ENCODE measurements at places on chromosomes 7 and 10.

- DNase-seq, result no peak
These were observed 176.6 kb downstream of the PIP4K2A start for GRCh38 chr10:22537810-22538209.

DNA sequence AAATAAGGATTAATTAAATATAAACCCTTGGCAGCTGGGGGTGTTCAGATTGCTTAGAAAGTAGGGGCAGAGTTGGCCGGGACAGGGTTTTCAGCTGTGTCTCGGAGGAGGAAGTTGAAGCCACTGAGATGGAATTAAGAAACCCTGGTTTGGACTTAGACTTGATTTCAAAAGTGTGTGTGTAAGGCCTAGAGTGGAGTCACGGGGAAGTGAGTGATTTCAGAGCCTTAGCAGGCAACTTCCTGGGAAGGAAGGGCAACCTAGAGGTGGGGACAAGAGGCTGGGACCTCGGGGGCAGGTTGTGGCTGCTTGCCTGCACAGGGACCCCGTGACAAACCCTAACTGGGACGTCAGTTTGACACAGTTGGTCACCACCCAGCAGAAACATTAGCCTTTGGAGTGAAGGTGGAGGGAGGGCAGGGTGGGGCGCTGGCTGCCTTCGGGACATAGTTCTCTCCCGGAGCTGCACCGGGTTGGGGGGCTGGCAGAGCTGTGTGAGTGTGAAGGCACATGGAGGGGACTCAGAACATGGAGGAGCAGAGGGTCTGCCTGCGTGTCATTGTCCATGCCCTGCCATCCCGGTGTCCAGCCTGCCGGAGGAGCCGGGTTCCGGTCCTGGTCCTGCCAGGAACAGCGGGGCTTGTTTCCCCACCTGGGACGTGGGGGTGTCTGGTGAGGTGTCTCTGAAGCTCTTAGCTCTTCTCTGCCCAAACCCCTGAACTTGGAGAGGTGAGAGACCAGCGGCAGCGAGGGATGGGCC is 1.8 kb downstream of the BRI3 start:
- no peak for DNase-seq

- no peak for DNase-seq
These were observed 68.7 kb downstream of the AKR1D1 start for GRCh38 chr7:138144958-138145357.

DNA sequence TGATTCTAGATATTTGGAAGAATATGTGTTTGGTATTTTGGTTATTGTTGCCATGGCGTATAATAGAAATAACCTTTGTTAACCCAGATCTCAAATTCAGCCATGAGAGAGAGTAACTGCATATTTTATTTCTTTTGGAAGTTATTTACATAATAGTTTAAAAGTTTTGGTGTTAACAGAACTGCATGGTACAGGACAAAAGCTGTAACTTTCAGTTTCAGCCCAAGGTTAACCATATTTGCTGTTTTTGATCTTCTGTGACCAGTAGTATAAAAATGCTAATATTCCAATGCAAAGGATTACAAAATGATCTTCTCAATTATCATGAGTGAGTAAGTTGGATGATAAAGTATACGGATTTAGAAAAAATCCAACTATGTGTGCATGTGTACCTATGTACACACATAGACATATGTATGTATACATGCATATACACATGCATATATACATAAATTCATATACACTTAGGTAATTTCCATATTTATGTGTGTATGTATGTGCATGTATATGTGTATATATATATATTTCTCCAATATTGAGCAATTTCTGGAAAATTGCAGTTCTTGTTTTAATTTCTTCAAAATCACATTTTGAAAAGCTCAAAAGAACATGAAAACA is 38.0 kb upstream of the PIP4K2A start:
- no peak for DNase-seq

DNA sequence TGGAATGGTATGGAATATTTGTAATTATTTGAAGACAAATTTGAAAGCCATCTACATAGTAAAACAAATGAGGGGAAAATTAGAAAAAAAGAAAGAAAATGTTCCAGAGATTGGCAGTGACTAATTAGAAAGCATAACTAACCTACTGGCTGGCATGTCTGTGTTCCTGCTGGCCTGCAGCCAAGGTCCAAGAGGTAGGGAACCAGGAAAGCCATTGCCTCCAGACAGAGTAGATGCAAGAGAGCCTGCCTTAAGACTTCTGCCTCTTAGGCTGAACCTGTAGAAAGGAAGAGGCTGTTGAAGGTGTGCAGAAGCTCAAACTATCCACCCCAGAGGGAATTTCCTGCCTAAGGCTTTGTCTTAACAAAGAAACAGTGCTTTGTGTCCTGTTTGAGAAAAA is 982.0 kb downstream of the SORCS1 start:
- no peak for DNase-seq

DNA sequence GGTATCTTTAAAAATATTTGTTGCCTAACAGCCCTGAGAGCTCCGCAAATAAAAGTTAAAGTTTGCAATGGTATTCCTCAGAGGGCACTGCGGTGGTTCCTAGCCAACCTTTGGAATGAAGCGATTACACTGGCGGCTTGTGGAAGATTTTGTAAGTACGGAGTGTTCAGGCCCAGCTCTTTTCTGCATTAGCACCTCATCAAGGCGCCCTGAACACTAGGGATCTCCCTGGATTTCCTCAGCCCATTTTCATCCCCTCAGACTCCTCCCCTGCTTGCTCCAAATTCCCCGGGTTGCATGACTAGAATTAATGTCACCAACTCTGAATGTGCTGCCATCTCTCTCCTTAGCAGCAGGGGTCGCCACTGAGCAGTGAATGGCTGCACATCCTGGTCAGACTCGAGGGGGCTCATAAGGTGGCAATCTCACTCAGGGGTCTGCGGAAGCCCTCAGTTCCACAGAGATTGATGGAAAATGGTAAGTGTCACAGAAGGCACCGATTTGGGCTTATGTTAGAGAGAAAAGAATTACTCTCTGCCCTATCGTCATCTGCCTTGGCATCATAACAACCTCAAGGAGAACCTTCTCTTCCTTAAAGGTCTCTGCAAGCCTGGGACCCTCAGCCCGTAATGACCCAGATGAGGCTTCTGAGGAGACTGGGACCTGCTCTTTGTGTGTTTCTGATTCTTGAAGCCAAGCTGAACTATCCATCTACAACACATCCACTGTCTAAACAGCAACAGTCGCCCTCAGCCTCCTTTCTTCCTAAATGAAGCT is 262.8 kb upstream of the AOAH start:
- DNase-seq, result no peak

DNA sequence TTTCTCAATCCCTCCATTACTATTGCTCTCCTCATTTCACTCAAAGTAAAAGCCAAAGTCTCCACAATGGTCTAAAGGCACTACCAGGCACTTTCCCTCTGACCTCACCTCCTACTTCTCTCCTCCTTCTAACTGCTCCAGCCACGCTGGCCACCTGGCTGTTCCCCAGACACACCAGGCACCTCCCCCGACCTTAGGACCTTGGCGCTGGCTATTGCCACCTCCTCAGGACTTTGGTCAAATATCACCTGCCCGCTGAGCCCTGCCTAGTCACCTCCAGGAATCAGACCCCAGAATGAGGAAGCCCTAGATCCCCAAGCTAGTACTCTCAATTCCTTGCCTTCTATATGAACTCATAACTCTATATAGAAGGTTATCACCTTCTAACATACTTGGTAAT is 66.2 kb upstream of the STEAP1B start:
- DNase-seq, result no peak

DNA sequence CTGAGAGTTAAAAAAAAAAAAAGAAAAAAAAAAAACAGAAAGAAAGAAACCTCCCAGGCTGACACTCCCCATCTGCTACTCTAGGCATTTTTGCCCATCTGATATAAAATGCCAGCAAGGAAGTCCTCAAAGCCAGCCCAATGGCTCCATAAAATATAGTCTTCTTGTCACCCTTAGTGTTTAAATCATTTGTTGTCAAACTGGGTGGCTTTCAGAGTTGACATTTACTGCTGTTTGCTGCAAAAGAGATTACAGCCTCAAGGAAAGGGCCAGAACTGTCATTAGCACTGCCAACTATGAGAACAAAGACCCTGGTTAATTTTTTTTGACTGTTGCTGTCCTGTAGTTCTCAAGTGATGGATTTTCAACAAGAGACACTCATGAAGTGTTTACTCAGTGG is 86.5 kb downstream of the TRIL start:
- DNase-seq, result no peak

DNA sequence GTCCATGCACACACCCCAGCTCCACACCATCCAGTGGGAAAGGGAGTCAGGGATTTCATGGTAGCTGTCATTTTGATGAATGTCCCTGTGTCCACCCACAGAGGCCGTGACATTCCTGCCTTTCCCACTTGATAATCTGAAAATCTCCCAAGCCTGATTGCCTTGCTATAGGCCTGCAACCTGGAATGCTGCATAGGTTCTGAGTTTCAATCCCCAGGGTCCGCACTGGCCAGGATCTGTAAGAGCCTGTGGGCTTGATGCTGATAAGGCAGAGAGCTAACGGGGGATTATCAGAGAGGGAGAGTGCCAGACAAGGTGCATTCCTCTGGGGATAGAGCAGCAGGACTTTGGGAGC is 57.5 kb downstream of the RBM20 start:
- no peak for DNase-seq

- DNase-seq, result no peak
These were observed 578 bp downstream of the HTRA1 start for GRCh38 chr10:122461729-122462532.

DNA sequence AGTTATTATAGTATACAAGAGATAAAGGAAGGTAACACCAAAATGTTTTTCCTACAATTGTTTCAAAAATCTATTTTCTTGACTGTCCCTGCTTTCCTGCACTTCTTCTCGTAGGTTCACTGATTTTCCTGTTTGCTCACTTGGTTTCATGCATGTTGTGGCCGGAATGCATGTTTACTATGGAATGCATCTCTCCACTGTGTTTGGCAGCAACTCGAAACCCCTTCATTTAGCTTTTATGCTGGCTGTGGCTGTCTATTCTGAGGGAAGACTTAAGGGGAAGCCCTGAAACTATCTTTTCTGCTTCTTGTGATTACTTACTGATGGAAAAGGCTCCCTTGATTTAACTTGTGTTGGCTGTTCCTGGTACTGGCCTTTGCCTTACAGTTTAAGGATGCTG is 120.3 kb downstream of the NRG3 start:
- DNase-seq, result no peak

GRCh38 chr10:113226831-113227445 is 276.9 kb downstream of the TCF7L2 start:
- no peak for DNase-seq

- DNase-seq, result no peak
These were observed 94.1 kb downstream of the LRRC4 start for GRCh38 chr7:127937066-127937680.

DNA sequence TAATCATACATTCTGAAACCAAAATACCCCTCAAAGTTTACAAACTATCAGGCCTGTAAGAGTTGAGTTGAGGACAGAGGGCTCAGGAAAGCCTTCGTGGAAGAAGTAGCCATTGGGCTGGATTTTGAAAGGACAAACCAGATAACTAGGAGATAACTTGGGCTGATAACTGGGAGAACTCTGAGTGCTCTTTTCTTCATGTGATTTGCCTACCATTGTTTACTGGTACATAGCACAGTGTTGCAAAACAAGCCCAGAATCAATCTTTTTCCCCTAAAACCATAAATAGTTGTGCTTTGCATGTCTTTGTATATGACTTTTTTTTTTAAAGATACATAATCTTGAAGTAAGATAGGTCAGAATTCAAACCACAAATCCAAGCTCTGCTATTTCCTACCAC is 106.7 kb upstream of the ITGB1 start:
- no peak for DNase-seq

DNA sequence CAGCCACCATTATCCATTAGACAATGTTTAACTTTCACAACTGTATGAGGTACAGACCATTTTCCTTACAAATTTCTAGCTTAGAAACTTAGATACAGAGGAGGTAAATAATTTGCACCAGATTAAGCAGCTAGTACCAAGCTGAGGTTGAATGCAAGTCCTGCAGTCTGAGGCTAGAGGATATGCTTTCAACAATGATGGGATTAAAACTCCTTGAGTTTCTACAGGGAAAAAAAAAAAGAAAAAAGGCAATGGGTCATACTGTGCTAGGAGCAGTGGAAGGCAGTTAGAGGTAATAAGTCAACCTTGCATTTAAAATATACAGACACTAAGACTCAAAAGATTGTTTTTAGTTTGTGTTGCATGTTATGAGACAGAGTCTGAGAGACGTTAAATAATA is 86.5 kb downstream of the SEMA3A start:
- no peak for DNase-seq

DNA sequence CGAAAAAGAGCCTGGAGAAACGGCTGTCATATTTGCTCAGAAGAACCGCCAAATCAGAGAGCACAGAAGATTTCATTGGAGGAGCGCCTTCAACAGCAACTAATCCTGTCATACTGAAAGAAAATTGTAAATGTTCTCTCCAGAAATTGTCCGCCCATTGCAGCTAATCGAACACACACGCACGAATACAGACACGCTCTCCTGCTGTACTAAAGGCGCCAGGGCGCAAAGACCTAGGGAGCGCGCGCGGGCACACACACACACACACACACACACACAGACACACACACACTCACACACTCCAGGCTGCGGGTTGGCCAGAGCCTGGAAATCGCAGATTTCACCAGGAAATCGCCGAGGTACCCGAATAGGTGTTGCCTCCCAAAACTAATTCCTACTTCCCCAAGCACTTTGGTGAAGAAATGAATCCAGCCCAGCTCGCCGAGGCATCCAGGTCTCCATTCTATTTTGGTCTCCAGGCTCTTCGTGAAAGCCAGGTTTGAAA is at the start of gene CHRM2:
CHRM2 (plus strand) TSS at position 157 of the 505 bp plus-strand sequence. CDS start 146,214 bp downstream, outside the sequence.
- no peak for DNase-seq

DNA sequence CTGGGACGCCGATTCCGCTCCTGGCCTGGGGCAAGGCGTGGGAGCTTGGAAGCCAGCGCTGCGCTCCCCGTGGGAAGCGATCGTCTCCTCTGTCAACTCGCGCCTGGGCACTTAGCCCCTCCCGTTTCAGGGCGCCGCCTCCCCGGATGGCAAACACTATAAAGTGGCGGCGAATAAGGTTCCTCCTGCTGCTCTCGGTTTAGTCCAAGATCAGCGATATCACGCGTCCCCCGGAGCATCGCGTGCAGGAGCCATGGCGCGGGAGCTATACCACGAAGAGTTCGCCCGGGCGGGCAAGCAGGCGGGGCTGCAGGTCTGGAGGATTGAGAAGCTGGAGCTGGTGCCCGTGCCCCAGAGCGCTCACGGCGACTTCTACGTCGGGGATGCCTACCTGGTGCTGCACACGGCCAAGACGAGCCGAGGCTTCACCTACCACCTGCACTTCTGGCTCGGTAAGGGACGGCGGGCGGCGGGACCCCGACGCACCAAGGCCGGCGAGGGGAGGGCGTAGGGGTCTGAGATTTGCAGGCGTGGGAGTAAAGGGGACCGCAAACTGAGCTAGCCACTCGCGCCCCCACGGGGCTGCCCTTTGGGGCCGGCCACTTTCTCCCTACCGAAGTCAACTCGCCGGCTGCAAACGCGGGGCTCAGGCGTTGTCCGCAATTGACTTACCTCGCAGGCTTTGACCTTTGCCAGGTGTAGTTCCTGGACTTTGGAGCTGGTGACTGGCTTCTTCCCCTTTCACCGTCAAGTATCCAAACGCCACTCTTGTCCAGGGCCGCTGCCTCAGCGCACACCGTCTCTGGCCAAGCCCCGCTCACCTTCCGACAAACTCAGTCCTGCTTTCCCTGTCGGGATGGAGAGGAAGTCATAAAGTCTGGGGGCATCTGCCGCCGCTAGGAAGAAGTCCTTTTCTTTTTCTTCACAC is at the start of gene SCIN:
SCIN (plus strand) TSS at position 187 of the 928 bp plus-strand sequence; CDS start at position 254, 67 bp downstream.
- DNase-seq, result no peak
